ENCODE measurements at places on chromosomes 2 and 18.

DNA sequence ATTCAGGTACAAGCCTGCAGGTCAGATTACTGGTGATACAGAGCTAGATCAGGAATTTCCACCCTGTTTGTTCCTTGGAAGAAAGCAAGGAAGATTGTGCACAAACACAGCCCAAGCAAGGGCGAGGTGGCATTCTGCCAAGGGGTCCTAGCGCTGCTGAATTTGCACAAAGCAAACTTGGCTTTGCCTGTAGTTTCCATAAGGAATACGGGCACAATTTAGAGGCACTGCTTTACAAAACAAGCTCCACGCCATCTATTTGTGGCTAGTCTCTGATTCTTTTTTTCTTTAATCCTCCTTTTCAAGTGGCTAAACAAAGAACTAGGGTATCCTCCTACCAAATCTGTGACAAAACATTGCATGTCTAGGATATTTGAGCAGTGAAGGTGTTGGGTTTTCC, 195.5 kb upstream of the ACVR2A start:
- DNase-seq = no peak

DNA sequence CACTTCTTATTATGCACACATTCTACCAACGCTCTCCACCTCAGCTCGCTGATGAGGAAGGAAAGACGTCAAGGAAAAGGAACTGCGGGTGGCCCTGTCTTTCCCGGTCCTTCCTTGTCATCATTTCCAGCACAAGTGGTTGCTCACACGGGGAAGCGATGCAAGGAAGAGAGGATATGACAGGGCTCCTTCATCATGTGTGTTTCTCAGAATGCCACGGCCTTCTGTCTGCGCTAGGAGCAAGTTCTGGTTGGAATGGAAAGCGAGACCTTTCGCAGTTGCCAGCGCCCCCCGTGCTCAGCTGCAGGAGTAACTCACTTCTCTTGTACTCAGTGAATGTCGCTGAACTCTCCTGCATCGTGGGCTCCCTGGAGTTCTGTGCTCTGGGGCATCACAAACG, 191.8 kb upstream of the GLI2 start:
- no peak for DNase-seq

DNA sequence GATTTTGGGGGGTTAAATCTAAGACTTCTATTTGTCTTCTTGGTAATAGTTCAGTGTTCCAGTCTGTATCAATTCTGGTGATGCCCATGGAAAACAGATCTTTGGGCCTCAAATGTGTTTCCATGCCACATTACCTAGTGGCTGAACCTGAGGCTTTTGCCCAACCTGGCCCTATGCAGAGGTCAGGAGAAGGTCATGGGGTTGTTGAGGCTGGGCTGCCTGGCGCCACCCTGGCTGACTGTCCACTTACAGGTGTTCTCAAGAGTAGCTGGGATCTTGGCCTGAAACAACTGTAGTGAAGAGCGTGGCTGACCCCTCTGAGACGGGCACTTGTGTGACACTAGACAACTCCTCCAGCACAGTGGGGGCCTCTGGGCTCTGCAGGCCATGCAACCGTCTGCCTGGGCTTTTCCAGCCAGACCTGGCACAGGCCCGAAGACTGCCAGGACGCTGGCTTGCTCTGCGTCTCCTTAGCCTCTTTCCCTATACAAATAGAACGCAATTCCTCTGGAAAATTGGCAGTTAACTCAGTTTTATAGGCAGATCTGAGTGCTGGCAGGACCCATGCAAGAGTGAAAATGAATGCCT, 127.8 kb downstream of the TRIM43 start:
- DNase-seq = no peak

DNA sequence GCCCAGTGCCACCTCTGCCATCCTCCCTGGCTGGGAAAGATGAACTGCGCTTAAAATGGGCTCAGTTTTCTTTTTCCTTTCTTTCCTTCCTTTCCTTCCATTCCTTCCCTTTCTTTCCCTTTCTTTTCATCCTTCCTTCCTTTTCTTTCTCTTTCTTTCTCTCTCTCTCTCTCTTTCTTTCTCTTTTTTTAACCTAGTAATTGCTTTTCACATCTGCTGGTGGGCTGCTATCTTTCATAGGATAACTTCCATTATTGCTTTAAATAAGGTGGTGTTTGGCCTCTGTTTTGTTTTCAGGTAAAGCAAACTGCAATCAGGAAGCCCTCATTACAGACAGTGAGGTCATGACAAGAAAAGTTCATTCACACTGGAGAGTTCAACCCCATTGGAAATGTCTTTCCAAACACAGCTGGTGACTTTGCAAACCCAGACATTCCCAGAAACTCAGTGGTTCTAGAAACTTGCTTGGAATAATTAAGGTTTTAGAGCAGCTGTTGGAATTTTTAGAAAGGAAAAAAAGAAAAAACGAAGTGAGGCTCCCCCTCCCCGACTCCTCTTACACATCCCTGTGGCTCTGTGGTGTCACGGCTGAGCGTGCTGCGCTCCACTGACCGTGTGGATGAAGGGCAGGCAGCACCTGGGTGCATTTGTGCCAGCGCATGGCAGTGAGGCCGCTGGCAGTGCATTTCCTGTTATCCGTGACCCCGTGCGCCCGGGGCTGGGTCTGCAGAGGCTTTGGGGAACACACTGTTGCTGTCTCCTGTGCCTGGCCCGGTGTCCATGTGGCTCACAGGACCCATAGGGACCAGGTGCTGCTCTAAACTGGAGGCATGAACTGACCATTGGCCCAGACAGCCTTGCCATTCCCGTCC, 76.9 kb downstream of the MBP start:
- no peak for DNase-seq

DNA sequence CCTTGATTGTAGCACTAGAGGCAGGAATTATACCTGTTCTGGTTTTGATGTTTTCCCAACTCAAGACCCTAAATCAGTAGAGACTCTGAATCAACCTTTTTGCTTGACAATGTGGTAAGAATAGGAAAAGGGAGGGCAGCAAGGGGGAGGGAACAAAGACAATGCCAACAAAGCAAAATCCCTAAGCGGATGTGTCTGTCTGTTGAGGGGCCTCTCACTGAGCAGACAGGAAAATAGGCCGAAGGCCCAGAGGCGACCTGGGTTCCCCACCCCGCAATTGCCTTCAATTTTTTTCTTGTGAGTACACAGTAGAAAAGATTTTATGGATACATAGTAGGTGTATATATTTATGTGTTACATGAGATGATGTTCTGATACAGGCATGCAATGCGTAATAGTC, 75.6 kb downstream of the MAP4K4 start:
- DNase-seq = no peak

DNA sequence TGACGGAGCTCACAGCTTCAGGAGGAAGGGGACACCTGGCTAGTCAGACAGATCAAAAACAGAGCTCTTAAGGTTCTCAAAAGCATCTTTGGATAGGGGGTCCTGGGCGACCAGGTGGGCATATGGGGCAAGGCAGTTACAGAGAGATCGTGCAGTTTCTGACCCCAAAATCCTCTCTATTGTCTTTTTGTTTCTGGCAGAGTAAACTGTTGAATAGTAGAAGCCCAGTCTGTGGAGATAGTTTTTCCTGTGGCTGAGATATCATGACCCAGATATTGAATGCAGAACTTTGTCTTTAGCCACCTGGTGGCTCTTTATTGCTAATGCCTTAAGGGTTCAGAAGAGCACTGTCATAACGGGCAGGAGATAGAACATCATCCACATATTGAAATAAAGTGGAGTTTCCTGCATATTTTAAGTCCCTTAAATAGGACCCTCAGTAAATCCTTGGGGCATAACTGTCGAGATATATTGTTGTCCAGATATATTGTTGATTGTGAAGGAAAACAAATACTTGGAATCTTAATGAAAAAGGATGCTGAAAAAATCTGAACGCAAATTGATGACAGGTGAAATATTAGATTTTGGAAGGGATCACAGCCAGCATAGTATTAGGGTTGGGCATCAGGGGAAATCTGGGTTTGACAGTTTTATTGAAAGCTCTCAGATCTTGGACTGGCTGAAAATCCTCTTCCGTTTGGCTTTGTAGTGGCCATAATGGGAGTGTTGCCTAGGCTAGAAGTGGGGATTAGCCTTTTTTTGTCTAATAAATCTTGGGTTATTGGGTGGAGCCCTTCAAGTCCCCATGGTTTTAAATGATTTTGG, 14.1 kb upstream of the ZDBF2 start:
- no peak for DNase-seq

GRCh38 chr2:47076586-47077441, 78.3 kb downstream of the STPG4 start:
- no peak for DNase-seq

DNA sequence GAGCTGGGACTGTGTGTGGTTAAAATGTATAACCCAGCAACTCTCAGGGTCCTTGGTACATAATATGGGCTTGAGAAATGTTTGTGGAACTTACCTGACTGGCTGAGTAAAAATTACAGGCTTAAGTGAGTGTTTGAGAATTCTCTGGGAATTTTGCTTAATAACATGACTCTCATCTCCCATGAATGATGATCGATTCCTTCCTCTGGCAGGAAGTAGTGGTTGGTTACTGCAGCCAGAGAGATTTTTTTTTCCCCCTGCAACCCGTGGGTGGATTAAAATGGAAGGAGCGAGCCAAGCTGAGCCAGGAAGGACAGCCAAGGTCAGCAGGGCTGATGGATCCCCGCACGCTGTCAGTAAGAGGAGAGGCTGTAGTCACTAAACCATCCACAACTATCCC, 40.6 kb upstream of the RFX8 start:
- no peak for DNase-seq

DNA sequence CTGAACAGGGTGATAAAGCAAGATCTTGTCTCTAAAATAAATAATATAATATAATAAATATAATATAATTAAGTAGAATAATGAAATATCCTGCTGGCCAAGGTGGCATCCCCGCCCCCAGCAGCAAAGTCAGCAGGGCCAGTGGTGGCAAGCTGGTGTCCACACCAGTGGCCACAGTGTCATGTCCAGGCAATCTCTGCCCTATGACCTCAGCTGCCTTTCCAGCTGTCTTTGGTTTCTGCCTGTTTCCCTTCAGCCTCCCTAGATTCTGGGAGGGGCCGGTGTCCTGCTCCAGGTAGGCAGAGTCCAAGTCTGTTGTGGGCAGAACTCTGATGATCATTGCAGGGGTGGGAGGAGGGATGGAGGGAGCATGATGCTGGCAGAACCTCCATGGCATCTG, 16.2 kb upstream of the STEAP3 start:
- no peak for DNase-seq

DNA sequence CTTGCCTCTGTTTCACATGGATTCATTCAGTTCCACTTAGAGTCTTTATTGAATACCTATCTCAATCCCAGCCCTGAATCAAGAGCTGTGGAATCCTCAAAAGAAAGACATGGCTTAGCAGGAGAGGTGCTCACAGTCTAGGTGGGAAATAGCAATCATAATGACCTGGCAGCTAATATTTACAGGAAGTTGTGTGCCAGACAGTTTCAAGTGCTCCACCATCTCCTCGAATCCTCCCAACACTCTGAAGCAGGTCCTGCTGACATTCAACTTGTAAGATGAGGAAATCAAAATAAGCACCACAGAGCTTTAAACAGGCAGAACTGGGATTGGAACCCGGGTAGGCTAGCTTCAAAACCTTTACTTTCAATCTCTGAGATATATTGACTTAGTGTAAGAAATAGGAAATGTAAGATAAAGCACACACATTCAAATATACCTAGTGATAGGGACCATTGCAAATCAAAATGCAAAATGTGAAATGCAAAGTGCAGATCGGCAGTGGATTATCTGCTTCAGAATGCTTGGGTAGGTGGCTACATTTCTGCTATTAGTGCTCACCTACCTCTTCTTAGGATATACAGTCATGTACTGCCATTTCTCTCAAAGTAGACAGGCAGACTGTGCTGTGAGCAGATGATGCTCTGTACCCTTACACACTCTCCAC, 182.0 kb downstream of the PRKCE start:
- DNase-seq = no peak

DNA sequence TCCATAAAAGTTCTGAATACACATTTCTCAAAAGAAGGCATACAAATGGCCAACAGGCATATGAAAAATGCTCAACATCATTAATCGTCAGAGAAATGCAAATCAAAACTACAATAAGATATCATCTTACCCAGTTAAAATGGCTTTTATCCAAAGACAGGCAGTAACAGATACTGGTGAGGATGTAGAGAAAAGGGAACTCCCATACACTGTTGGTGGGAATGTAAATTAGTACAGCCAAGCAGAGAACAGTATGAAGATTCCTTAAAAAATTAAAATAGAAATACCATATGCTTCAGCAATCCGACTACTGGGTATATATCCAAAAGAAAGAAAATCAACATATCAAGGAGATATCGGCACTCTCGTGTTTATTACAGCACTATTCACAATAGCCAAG, 1312.5 kb downstream of the DSC3 start:
- no peak for DNase-seq

DNA sequence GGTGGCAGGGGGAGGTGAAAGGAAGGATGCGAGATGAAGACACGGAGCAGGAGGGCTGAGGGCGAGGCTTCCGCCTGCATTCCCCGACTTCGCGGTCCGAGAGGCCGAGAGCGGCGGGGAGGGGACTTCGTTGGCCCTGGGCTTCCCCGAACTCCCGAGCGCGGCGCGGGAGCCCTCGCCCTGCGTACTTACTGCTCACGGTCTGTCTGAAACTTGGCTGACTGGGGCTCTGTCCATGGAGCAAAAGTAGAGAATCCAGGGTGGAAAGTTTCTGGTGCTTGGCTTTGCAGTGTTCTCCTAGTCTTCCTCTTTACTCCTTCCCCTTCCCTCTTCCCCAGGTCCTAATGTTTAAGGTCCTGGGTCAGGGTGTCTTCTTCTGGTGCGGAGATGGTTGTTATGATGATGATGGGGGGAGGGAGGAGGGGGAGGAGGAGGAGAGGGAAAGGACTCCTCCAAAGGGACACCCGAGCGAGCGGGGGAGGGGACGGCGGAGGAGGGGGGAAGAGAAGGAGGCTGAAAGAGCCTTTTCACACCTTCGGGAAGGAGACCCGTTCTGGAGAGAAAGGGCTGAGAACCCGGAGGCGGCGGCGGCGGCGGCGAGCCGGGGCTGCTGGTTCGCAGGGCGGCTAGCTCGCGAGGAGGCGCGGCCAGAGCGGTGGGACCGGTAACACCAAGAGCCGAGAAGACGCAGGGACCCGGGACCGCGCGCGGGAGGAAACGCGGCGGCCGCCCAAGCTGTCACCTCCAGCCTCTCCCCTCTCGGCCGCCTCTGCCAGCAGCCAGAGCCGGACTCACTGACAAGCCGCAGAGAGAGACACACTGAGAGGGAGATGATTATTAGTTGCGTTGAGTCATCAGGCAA, at the start of gene SATB2:
SATB2 (minus strand) TSS at position 793 of the 862 bp plus-strand sequence. CDS start 1,902 bp downstream, outside the sequence.
- no peak for DNase-seq

GRCh38 chr2:157726946-157727345, 98.3 kb upstream of the ACVR1C start:
- no peak for DNase-seq

GRCh38 chr18:11518788-11519685, 90.4 kb upstream of the SLC35G4 start:
- DNase-seq = peak; percentile 36

Measured in activated CD4-positive, CD25-positive, alpha-beta regulatory T cell treated with anti-CD3 and anti-CD28 coated beads, Interleukin-2, amount 50 U/mL, for 72 hours (primary cell).